ENCODE measurements at places on chromosomes 11 and 22.
A peak's percentile ranks its signal among the peaks of the same experiment; 100 is the strongest.

DNA sequence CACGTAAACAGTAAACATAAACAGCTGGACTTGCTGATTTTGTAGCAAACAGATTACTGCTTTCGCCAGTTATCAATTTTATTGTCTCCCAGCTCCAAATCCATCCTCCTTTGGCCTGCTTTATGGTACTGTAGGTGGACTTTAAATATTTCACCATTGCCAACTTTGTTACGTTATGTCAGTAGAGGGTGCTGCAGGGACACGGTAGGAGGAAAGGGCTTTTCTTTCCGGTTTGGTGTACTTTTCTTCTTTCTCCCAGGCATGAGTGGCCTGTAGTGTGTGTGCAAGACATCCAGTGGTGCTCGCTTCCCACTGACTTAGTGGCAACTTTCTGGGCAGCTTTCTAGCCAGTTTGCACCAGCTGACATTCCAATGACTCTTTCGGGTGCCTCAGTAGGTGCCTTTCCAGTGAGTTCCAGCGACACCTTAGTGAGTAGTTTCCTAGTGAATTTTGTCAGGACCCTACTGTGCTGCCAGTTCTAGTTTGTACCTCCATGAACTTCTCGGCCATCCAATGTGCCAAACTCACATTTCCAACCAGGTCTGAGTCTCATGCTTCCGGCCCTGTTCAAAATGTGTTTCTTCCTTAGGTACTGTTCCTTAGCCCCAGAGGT, 267.6 kb upstream of the TENM4 start:
- DNase-seq, result peak; percentile 4

DNA sequence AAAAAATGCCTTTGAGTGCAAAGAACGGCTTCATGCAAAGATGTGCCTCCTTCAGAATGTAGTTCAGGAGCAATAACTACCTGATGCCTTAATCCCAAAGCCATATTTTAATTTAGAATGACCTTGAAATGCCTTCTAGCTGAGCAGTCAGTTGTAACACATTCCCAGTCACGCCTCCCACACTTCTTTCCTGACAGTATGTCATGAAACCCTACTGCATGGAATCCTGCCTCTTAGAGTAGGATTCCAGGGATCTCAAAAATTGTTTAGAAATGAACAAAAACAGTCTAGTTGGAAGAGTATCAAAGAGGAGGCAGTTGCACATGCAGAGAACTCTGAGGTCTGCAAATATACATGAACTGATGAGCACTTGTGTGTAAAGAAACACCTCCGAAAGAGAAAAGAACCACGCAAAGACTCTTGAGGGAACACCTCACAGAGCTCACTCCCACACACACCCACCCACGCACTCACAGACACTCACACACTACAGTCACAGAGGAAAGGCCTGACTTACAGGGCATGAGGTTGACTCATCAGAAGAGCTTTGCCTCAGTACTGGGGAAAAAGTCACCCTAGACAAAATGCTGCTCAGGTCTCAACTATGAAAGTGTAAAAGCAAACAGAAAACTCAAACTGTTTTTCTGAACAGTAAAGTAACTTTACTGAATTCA, 77.4 kb downstream of the GGTLC2 start:
- DNase-seq, result no peak

GRCh38 chr11:65965986-65966762, 4.6 kb downstream of the SART1 start:
- DNase-seq, result no peak

- no peak for DNase-seq
Observed at GRCh38 chr11:1123970-1124369, 33.8 kb upstream of the MUC5AC start.

- DNase-seq, result no peak
Observed at GRCh38 chr22:43001271-43002201, 13.4 kb downstream of the PACSIN2 start.

DNA sequence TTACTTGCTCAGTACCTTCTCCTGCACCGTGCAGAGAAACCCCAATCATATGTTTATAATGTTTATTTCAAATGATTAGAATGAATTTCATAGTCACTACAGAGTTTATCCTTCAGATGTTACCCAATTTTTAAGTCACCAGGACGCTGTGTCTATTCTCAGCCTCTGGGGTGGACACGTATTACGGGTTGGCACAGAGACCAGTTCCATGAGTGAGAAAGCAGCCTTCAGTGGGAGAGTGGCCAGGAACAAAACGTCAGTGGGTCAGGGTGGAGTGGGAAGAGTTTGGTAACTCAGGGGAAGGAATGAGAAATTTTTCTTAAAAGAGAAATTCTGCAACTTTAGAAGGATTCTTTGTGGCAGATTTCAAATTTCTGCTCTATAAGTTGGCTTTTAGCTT, 77.1 kb upstream of the MTMR2 start:
- DNase-seq, result no peak

DNA sequence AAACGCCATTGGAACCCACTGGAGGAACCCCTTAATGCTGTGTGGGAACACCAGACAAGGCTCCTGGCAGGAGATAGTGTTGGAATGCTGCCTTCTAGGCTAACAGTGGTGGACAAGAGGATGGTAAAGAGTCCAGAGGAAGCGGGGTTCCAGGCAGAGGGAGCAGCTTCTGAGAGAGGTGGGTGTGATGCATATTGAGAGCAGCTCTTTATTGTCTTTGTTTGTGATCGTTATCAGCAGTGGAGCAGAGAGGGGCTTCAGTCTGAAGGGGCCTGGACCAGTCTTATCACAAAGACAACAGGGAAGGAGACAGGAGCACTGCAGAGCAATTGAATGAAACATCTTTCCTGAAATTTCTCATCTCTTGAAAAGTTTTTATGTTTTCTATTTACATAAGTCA, 106.8 kb upstream of the PLET1 start:
- DNase-seq, result no peak

- DNase-seq, result peak; percentile 87
Observed at GRCh38 chr11:43830928-43831440, 49.6 kb upstream of the ALKBH3 start.

GRCh38 chr22:46096051-46096450, 54.3 kb upstream of the PPARA start:
- no peak for DNase-seq

GRCh38 chr11:83715927-83716535, 429.9 kb upstream of the CCDC90B start:
- no peak for DNase-seq
